ENCODE measurements at places on chromosomes 7 and 10. TPM values are rescaled to one million over a fixed set of nuclear protein-coding genes. Genes with fewer than 3 reads are reported as not detected.

Gene KNDC1
- total RNA-seq = 3.2 TPM

Gene BLNK
- not detected for total RNA-seq

Gene ZFAND2A
- total RNA-seq = 20.5 TPM

Gene SPDYE5
- total RNA-seq = 0.12 TPM

Gene PLXNA4
- 1.2 TPM for total RNA-seq

Gene MMP21
- under 0.01 TPM for total RNA-seq

Data from uterine smooth muscle cell (primary cell).